Left renal pelvis (tissue), 4 donors: ENCODE measurements at places on chromosomes 2 and 18. TPM values are rescaled to one million over a fixed set of nuclear protein-coding genes. Genes with fewer than 3 reads are reported as not detected.

DNA sequence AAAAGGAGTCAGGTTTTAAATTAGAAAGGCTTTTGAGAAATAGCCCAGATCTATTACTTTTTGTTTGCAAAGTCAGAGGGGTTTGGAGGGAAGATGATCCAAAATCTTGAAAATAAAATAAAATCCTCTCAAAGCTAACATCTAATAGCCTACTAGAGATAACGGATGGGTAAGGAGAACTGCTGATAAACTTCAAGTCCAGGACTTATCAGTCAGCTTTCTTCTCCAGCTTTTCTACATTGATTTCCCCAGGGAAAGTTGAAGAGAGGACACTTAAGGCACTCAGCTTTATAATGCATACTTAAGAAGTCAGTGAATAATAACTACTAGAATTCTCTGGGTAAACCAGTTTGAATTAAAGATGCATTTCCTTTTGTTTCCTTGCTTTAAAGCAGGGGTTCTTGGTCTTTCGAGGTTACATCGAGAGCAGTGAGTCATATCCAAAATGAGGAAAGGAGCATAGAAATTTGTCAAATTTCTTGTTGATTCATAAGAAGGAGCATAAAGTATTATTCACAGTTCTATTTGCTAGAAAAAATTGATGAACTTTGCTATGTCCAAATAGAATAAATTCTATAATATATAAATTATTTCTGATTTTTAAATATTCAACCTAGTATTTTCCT is 43.2 kb upstream of the ITPRID2 start:
- DNase-seq, result no peak

DNA sequence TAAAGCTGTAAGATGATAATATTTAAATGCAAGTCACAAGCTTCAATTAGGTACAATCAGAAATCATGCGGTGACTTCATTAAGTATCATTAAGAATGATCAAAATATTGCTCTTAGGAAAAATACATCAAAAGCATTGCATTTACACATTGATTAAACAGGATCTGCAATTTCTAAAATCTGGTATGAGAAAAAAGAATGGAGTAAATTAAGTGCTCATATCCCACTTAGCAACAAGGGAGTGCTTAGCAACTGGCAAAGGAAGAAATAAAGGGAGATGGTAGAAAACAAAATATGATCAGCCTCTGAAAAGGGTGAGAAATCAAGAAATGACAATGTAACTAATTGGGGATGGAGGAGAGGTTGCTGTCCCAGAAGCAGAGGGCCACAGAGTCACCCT is 1918.2 kb upstream of the PIK3C3 start:
- no peak for DNase-seq

DNA sequence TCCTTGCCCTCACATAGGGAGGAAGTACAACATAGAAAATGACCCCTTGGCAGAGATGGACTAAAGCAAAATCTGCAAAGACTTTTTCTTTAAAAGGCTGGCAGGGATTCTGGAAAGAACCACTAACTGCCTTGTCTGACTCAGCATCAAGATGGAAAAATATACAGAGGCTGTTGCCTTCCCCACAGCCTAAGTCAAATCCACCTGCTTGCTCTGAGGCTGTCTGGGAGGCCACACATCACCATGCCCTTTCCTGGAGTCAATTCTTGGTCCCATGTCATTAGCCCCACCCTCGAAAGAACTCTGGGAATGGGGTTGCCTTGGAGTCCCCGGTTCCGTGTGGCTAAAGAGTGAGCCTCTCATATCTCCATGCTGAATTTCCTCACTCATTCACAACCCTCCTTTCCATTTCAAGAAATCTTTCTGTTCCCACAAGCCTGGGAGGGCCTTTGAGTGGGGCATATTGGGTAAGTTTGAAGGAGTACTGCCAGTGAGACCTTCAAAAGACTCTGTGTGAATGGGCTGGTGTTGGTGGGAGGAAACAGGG is 39.4 kb downstream of the BMP10 start:
- no peak for DNase-seq

GRCh38 chr2:64859312-64860212 is 129.6 kb upstream of the SLC1A4 start:
- DNase-seq, result no peak

- no peak for DNase-seq
These were observed 40.6 kb upstream of the MAP2 start for GRCh38 chr2:209383212-209383611.

DNA sequence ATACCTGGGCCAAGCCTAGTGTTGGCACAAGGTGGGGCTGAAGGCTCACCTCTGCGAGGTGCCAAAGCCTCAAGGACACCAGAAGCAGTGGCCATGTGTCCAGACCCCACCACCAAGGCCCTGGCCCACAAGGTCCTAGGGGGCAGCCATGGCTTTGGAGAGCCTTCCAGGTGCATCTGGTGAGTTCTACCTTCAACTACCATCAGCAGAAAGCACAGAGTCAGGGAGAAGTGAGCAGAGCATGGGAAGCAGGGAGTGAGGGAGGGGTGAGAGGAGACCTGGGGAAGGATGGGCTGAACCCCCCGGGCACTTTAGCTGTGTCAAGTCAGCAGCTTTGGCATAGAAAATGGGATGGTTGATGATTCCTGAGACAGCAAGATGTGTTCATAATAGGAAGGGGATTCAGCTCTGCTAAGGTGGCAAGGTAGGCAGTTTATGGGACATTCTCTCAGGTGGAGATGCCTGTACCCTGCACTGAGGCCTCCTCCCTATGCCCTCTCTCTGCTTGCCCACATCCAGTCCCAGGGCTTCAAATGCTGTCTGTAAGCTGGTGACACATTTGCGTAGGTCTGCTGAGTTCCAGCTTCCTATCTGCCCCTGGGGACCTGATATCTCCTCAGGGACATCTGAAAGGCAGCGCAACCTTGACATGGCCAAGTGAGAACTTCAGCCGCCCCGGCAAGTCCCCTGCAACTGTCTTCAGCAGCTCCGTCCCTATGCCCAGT is 83.4 kb upstream of the RGPD5 start:
- no peak for DNase-seq

GRCh38 chr2:111984213-111984604 is 70.9 kb upstream of the TMEM87B start:
- DNase-seq, result no peak

GRCh38 chr2:73289304-73289703 is 4.0 kb downstream of the EGR4 start:
- no peak for DNase-seq

DNA sequence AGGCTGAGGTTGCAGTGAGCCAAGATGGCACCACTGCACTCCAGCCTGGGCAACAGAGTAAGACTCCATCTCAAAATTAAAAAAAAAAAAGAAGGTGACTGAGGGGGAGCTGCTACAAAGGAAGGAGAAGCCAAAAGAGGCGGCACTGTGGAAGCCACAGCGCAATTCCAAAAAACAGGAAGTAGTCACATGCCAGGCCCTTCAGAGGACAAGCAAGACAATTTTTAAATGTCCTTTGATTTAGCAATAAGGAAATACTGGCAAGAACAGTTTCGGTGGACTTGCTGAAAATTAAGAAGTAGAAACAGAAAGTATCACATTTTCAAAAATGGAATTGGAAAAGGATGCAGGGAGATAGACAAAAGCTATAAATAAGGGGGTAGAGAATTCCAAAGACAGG is 122.8 kb downstream of the OSBPL1A start:
- no peak for DNase-seq

DNA sequence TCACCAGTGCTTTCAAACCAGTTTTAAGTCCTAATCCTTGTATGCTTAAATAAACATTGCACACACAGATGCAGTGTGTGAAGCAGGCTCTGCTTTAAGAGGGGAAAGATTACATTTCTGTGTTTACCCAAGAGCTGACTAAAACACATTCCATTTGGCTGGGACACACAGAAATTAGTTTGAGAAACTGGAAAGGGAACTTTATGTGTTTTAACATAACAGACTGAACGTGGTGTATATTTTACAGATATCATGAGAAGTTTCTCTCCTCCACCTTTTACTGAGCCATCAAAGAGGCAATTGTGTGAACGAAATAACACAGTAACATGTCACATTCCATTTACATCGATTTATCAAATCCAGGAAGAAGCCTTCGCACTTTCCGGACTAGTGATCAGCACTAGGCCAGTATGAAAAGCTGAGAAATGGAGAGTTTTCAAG is 121.8 kb downstream of the MAIP1 start:
- no peak for DNase-seq

DNA sequence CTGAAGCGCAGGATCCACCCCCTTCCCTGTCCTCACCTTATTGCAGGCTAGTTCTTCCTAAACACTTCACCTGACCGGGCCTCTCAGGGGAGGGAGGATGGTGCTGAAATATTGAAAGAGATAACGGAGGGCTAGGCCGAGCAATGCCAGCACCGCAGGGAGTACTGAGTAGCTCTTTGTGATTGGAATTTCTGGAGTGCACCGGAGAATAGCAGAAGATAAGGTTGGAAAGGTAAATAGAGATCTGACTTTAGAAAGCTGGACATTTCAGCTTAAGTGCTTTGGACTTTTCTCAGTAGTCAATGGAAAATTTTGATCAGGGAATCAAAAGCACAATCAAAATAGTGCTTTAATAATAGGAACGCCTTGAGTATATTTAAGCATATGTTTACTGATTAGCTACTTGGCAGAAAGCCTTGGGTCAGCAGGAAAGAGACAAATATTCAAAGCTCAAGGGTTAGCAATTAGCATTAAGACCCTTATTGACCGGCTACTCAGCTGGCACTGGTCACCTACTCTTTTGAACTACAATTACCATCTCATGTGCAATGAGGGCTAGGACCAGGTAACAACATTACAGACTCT is 142.9 kb upstream of the NDUFV2 start:
- no peak for DNase-seq

GRCh38 chr2:191636586-191636985 is 41.4 kb upstream of the NABP1 start:
- DNase-seq, result no peak

DNA sequence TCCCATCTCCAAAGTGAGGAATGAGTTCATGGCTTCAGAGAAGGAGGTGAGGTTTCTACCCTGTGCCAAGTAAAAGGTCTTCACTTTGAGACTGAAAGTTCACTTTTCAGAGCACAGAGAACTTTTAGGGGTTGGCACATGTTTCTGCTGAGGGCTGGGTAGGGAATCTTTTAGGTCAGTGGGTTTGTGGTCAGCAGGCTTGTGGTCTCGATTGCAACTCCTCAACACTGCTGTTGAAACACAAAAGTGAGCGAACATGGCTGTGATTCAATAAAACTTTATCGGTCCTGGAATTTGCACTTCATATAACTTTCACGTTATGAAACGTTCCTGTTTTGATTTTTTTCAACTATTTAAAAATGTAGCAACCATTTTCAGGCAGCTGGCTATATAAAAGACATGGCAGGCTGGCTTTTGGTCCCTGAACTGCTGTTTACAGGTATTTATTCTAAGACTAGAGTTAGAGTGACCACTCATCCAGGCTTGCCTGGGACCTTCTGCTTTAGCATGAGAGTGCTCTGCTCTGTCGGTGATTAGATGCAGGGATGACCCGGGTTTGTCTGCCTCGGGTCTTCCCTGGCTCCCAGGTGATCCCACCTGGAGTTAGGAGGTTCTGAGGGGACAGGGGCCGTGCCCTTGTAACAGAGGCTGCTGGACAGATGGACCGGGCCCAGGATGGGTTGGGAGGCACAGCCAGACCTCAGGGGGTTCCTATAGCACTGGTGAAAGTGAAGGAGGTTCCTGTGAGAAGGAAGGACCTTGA is 62.7 kb upstream of the TAF1B start:
- no peak for DNase-seq

- no peak for DNase-seq
These were observed 111.9 kb upstream of the SYT4 start for GRCh38 chr18:43389163-43389562.

GRCh38 chr2:141195087-141195486 is 935.7 kb downstream of the LRP1B start:
- DNase-seq, result no peak

GRCh38 chr2:9378433-9379390 is 44.6 kb downstream of the ITGB1BP1 start:
- no peak for DNase-seq

DNA sequence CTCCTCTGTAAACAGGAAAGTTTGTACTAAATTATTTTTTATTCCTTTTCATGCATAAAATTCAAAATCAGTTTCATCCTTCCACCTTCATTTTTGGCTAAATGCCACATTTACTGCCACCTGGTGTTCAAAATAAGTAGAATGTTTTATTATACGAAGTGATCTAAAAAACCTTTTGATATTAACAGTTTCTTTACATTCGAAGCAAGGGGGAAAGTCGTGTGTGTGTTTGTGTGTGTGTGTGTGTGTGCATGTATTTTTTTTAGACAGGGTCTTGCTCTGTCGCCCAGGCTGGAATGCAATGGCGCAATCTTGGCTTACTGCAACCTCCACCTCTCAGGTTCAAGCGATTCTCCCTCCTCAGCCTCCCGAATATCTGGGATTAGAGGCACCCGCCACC is 9.0 kb upstream of the SCN9A start:
- no peak for DNase-seq

GRCh38 chr2:181203412-181203811 is 223.0 kb downstream of the UBE2E3 start:
- DNase-seq, result no peak

DNA sequence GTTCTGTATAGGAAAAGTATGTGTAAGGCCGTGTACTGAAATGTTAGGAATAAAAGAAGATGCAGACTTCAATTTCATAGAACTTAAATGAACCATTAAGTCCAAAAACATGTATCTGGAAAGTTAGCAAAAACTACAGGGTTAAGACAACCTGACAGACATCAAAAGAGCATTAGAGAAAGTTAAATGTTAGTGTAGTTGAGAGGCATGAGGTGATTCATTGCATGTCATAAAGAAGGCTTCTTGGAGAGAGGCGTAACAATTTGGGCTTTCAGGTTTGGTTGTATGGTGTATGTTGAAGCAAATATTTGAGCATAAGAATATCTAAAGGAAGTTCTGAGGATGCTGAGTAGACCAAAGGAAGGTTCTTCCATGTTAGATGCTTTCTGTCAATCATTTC is 6.3 kb downstream of the EPC2 start:
- no peak for DNase-seq

DNA sequence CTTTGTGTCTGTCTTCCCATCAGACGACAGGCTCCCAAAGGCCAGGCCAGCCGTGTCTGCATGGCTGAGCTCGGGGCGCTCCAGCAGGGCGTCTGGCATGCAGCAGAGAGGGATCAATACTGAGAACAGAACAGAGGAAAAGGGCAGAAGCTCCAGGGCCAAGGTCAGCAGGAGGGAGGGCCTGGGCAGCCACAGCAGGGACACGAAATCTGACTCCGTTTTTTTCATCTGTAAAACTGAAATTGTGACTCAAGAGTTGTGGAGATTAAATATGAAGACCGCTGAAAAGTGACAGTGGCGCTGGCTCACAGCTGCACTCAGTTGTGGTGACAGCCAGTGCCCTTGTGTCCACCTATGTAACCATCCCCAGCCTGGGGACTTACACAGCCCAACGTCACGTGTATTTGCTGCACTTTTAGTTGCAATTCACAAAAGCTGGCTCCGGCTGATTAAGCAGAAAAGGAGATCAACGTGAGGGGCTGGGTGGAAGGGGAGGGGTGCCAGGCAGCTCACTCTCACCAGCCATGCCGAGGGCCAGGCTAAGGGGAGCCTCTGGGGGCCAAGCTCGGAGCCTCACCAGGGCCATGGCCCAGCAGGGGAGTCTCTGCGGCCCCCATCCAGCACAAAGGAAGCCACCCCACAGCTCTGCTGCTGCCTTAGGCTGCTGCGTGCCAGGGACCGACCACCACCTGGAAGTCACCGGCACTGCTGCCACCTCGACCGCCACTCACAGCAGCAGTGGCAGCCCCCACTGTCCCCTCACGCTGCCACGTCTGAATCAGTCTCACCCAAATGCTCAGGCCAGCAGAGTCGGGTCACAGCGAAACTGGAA is 74.7 kb downstream of the EIPR1 start:
- no peak for DNase-seq

Gene PIEZO2
- polyA plus RNA-seq, result 17.0 TPM

Gene CGREF1
- 5.1 TPM for polyA plus RNA-seq

Gene ZNF516
- 39.9 TPM for polyA plus RNA-seq

Gene AFF3
- 25.0 TPM for polyA plus RNA-seq

Gene AMER3
- 0.05 TPM for polyA plus RNA-seq

Gene CAVIN2
- 38.9 TPM for polyA plus RNA-seq
